Sigmoid colon (tissue), 7 donors: ENCODE measurements at places on chromosomes 11 and 22. TPM values are rescaled to one million over a fixed set of nuclear protein-coding genes. Genes with fewer than 3 reads are reported as not detected.

DNA sequence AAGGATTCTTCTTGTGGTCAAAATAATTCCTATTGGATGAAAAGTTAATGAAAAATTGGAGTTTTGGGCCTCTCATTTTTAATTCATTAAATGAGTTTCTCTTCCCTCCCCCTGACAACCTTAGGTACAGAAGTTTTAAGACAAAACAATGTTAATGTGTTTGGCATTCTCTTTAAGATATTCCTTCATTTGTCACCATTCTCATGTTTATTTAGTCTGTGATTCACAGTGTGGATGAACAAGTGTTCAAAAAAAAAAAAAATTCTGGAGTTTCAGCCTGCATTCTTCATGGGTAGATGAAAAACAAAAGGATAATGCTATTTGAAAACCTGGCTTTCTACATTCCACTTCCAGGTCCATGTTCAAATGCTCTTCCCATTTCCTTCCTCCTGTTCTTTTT, 172.6 kb upstream of the LUZP2 start:
- no peak for DNase-seq

SERPIND1 gene
- not detected for total RNA-seq

SLC7A4 gene
- not detected for total RNA-seq

DNA sequence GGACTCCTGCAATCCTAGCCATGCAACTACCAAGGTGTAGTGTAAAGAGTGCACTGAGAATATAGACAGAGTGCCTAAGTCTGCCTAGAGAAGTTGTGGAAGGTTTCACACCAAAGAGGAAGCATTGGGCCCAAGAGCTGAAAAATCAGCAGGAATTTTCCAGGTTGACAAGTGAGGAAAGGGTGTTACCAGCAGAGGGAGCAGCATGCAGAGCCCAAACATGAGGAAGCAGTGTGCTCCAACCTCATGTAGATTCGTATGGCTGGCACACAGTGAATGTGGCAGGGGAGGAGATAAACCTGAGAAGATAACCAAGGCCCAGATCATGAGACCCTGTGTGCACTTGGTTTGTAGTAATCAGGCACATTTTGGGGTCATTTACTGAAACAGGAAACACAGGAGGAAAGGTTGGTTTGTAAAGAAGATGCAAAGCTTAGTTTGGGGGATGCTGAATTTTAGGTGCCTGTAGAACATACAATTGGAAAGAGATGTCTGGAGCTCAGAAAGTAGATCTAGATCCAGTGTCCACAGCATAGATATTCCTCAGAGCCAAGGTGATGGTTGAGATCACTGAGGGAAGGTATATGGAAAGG, 1.7 kb downstream of the HPX start:
- DNase-seq, result no peak

- DNase-seq, result no peak
Observed at GRCh38 chr22:32318361-32318760, 39.3 kb upstream of the RFPL3 start.

GRCh38 chr11:79101656-79102055, 339.2 kb downstream of the TENM4 start:
- DNase-seq, result no peak

DNA sequence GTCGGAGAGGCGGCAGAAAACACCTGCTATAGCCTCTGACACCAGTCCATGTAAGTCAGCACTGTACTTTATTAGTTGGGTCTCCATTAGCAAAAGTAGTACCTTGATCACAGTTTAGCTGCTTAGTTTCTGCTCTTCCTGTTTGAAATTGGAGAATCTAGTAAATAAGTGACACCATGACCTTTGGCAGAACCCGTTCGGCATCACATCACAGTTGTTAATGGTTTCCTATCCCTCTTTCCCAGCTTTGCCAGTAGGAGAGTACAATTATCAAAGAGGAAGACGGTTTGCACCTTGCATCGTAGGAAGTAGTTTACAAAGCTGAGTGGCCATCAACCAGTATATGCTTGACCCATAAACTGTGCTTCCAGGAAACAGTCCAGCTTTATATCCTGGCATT, 101.8 kb downstream of the TRIM44 start:
- no peak for DNase-seq

GRCh38 chr11:44305470-44306051, 4.4 kb downstream of the ALX4 start:
- DNase-seq, result no peak

DNA sequence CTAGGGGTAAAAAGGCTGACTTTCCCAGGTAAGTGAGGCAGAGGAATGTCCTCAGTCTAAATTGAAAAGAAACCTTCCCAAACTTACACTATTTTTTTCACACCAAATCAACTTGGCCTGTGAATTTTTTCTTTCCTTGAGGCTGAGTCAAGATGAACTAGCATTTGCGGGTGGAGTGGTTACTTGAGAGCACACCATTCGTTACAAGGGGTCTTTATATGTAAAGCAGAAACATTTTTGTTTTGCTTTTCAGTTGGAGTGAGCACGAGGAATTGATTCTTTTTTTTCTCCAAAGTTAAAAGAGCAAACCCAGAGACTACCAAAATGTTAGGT, 36.4 kb downstream of the MAML2 start:
- no peak for DNase-seq

GRCh38 chr11:95557376-95557775, 232.2 kb downstream of the FAM76B start:
- no peak for DNase-seq

MS4A6A gene
- total RNA-seq, result 66.0 TPM

DNA sequence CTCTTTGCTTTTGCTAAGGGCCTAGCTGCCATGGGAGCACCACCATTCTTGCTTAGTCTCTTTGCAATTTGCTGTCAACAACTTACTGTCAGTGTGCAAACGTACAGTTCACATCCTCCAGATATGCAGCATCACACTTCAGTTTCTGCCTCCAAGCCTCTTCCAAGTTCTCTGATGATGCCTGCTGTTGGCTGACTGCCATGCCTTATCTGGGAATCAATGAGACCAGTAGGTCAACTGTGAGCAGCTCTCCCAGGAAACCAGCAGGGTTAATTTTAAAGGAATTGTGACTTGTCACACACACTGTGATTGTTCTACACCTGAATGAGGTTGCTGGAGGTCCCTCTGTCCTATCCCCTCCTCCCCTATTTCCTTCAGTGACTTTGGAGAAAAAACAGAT, 56.0 kb downstream of the COPB1 start:
- DNase-seq, result no peak

DNA sequence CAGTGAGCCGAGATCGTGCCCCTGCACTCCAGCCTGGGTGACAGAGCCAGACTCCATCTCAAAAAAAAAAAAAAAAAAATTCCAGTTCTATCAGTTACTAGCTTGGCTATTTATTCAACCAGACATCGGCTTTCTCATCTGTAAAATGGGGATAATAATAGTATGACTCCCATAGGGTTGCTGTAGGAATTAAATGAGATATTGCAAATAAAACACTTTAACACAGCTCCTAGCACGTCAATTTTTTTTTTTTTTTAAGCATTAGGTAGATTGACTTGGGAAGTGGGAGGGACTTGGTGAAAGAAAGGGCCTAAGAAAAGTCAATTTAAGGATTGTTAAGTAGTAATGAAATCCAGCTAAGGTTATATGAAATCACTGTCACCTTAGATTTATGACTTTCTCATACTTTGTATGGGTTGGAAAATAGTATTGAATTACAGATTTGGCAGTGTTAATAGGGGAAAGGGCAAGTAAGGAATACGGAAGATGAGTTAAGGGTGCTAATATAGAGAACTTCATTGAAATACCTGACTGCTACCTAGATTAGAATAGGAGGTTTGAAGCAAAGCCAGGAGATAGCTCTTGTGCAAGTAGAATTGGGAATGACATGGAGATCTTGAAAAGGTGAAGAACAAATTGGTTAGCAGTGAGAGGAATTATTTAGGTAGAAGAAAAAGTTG, 28.8 kb downstream of the BIRC2 start:
- no peak for DNase-seq

ZNF215 gene
- 0.49 TPM for total RNA-seq

DNA sequence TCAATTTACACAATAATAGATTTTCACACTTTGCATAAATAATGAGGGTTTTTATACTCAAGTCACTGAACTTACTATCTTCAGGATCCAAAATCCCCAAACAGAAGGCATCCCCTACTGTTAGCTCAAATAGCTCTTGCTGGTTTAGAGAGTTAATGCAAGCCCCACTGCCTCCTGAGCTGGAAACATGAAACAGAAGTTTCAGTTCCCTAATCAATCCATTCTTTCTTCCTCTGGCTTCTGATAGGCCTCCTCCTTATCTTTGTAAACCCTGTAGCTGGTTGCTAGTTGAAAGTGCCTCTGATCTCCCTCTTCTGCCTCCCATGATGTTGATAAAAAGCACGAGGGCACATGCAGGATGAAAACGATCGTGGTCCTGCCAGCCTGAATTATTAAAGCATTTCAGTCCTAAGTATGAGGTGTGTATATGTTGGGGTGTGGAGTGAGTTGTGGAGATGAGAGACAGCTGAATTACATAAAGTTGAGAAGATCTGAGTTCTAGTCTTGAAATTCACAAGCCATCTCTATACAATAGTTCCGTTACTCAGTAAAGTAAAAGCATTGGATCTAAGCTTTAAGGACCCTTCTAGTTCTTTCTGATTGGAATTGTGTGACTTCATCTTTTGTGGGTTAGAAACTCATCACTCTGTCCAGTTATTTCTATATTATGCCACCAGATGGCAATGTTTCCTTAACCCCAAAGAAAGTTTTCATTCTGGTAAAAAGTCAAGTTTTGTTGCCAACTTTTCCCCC, 35.0 kb upstream of the EHF start:
- DNase-seq, result no peak

BTBD18 gene
- total RNA-seq, result not detected
